ENCODE measurements at places on chromosomes 4 and X. TPM values are rescaled to one million over a fixed set of nuclear protein-coding genes. Genes with fewer than 3 reads are reported as not detected.

DRD5 gene
- total RNA-seq: not detected

CNGA1 gene
- total RNA-seq: not detected

CHRDL1 gene
- total RNA-seq: 1.2 TPM

ELF2 gene
- total RNA-seq: 62.4 TPM

CLGN gene
- 0.39 TPM for total RNA-seq

Measured in articular chondrocyte of knee joint (primary cell).